ENCODE measurements at places on chromosomes 5 and 9. TPM values are rescaled to one million over a fixed set of nuclear protein-coding genes. Genes with fewer than 3 reads are reported as not detected.

Gene PLAC8L1
- 0.69 TPM for total RNA-seq

Gene ZNF618
- 10.1 TPM for total RNA-seq

Gene RHOBTB3
- 250 TPM for total RNA-seq

Gene FGF18
- total RNA-seq, result 0.69 TPM

Gene GGTA1
- 3.5 TPM for total RNA-seq

Gene CSF2
- total RNA-seq, result not detected

Gene C8G
- not detected for total RNA-seq

Gene HMMR
- 4.4 TPM for total RNA-seq

Measured in diencephalon (tissue), 1 donor.